Memory B cell (primary cell): ENCODE measurements at places on chromosomes 1 and 21.

DNA sequence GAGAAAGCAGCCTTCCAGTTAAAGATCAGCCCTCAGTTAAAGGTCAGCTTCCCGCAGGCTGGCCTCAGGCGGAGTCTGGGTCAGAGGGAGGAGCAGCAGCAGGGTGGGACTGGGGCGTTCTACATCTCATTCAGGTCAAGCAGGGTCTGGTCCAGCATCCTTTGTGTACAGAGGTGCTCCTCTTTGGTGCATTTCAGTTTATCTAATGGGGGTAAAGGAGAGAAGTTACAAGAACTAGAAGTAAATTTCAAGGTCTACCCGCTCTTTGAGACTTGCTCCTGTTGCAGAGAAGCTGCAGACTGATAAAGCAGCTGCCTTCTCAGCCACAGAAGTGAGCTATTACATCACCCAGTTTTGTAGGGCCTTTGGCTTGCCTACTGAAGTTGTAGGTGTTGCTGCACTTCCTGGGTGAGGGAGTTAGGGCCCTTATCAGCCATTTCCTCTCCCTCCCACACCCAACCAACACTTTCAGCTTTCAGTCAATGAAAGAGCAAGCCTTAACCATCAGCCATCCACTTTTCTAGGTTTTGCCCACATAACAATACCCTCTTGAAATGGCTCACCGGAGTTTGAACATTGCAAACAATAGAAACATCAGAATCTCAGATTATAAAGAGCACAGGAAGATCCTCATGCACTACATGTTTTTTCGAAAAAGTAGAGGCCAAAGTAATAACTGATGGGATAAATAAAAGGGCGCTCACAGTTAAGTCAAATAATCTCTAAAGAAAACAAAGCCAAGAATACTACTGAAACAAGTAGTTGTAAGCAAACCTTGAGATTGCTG lies 2.8 kb upstream of the NUP210L start:
- no peaks in the 10 kb centered on the region for H3K27me3 ChIP-seq
- peaks cover 24% of the 10 kb centered on the region for H3K4me1 ChIP-seq
- H3K27ac ChIP-seq, result peak overlapping the region; percentile 14
- peak overlapping the region; percentile 55 for H3K4me3 ChIP-seq
- peaks cover 35% of the 10 kb centered on the region for H3K36me3 ChIP-seq

- H3K36me3 ChIP-seq, result no peaks in the 10 kb centered on the region
- DNase-seq, result peak; percentile 96
- H3K4me1 ChIP-seq, result peaks cover 18% of the 10 kb centered on the region
- peak within 1 kb of the TSS; percentile 80 for H3K27ac ChIP-seq
- H3K4me3 ChIP-seq, result peak within 1 kb of the TSS; percentile 84
- peaks cover 2% of the 10 kb centered on the region for H3K27me3 ChIP-seq
Observed at GRCh38 chr1:112715264-112716053, at the start of gene PPM1J. PPM1J (minus strand) TSS chr1:112715332; CDS start chr1:112715301, 31 bp downstream.

- no peaks in the 10 kb centered on the region for H3K36me3 ChIP-seq
- H3K4me1 ChIP-seq, result no peaks in the 10 kb centered on the region
- no peak overlapping the region for H3K27ac ChIP-seq
- H3K27me3 ChIP-seq, result peaks cover 13% of the 10 kb centered on the region
Observed at GRCh38 chr1:54016343-54017282, 1.4 kb downstream of the LDLRAD1 start.

- peaks cover 8% of the 10 kb centered on the region for H3K36me3 ChIP-seq
- H3K27ac ChIP-seq, result peak overlapping the region; percentile 98
- no peaks in the 10 kb centered on the region for H3K27me3 ChIP-seq
- H3K4me3 ChIP-seq, result peak overlapping the region; percentile 96
Observed at GRCh38 chr1:150365941-150366340, 2.0 kb downstream of the RPRD2 start.

- H3K4me1 ChIP-seq, result no peaks in the 10 kb centered on the region
- H3K4me3 ChIP-seq, result no peak overlapping the region
- H3K27ac ChIP-seq, result no peak overlapping the region
- no peaks in the 10 kb centered on the region for H3K27me3 ChIP-seq
- no peak for DNase-seq
- no peaks in the 10 kb centered on the region for H3K36me3 ChIP-seq
Observed at GRCh38 chr1:97379387-97380075, 541.3 kb downstream of the DPYD start.

- DNase-seq, result no peak
- H3K27ac ChIP-seq, result no peak overlapping the region
- H3K36me3 ChIP-seq, result peaks cover 5% of the 10 kb centered on the region
- no peak overlapping the region for H3K4me3 ChIP-seq
Observed at GRCh38 chr21:26124896-26125295, 45.7 kb downstream of the APP start.

GRCh38 chr1:81738875-81739274 lies 61.9 kb upstream of the ADGRL2 start:
- no peaks in the 10 kb centered on the region for H3K36me3 ChIP-seq
- no peaks in the 10 kb centered on the region for H3K4me1 ChIP-seq
- H3K27me3 ChIP-seq, result no peaks in the 10 kb centered on the region
- no peak for DNase-seq
- no peak overlapping the region for H3K27ac ChIP-seq

DNA sequence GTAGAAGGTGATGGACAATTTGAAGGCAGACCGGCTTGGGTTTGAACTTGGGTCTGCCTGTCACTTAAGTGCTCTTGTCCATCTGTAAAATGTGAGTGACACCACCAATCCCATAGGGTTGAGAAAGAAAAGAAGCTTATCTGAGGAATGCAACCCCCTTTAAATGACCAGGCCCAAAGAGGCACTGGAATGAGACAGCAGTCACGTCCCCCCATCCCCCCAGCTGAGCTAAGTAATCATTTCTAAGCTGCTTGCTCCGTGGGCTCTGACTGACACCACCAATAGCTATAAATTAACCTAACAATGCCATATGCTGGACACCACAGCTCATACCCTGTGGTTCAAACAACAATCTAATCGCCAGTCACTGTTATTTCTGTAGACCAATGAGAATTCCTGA lies 15.1 kb downstream of the LCA5L start:
- H3K27ac ChIP-seq, result no peak overlapping the region
- no peak overlapping the region for H3K4me3 ChIP-seq
- H3K4me1 ChIP-seq, result peaks cover 2% of the 10 kb centered on the region
- peaks cover 2% of the 10 kb centered on the region for H3K36me3 ChIP-seq

GRCh38 chr1:160652924-160653619 lies 6.2 kb upstream of the SLAMF1 start:
- no peaks in the 10 kb centered on the region for H3K36me3 ChIP-seq
- no peaks in the 10 kb centered on the region for H3K27me3 ChIP-seq
- H3K4me3 ChIP-seq, result peak overlapping the region; percentile 71
- peaks cover 53% of the 10 kb centered on the region for H3K4me1 ChIP-seq
- peak overlapping the region; percentile 77 for H3K27ac ChIP-seq

DNA sequence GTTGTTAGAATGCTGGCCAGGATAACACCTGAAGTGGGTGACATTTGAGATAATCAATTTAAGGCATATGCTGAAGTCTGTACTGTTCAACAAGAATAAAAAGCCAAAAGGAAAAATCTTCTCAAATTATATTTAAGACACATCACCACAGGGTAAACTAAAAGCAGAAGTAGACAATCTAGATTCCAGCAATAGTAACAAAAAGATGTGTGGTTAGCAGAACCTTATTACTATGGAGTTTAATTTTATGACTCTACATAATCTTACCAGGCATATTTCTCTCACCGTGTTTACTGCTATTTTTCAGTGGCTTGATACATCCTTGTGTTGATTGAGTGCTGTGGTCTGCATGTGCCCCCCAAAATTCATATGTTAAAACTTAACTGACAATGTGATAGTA lies 300.4 kb upstream of the ZP4 start:
- no peak overlapping the region for H3K27ac ChIP-seq
- no peaks in the 10 kb centered on the region for H3K36me3 ChIP-seq
- H3K4me1 ChIP-seq, result no peaks in the 10 kb centered on the region
- DNase-seq, result no peak

DNA sequence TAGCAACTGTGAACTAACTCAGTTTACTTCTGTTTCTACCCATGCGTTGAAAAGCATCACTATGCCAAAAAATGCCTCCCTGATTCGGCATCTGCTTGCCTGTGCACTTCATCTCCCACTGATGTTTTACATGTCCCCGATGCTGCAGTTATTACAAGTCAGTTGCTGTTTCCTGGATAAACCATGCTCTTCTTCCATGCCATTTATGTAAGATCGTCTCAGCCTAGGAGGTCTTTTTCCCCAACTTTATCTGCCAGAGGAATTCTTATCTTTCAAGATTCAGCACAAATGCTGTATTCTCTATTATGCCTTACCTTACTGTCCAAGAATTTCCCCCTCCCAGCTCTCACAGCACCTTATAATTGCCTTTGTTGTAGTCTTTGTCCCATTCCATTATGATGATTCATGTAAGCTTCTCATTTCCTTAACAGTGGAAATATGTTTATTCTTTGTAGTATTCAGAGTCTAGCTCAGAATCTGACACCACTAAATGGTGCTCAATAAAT lies 30.0 kb downstream of the PRKACB start:
- no peaks in the 10 kb centered on the region for H3K27me3 ChIP-seq
- no peak overlapping the region for H3K27ac ChIP-seq
- no peak for DNase-seq
